ENCODE measurements at places on chromosomes 6 and 20. TPM values are rescaled to one million over a fixed set of nuclear protein-coding genes. Genes with fewer than 3 reads are reported as not detected.
A peak's percentile ranks its signal among the peaks of the same experiment; 100 is the strongest.

- peak; percentile 21 for DNase-seq
Measured at GRCh38 chr20:62916703-62917476, 9.4 kb downstream of the DIDO1 start.

- peak; percentile 78 for DNase-seq
Measured at GRCh38 chr20:58651946-58652605, 993 bp downstream of the STX16 start.

DNA sequence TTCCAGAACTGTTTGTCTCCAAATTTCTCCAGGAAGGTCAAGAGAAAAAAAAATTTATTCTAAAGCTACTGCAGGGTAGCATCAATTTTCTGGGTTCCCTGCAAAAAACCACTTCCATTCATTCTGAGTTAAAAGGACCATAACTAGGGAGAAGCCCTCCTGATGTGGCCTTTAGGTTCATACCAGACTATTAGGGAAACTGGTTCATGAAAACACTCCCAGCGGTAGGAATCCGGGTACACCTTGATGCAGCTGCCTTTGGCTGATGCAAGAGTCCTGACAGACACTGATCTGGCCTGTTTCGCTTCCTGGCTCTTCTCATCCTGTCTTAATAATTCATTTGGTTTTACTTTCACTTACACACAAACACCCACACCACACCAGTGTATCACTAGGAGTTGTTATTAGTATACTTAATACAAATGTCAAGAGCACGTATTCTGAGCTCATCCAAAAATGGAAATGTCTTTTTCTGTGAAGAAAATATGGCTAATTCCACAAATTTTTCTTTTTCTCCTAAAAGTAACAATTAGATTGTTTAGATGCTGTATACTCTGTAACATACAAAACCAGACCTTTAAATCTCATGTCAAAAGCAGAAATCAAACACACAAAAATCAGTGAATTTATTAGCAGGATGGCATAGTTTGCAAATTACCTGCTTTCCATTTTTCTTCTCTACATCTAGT is 38.4 kb upstream of the ARHGAP18 start:
- peak; percentile 93 for DNase-seq

DNA sequence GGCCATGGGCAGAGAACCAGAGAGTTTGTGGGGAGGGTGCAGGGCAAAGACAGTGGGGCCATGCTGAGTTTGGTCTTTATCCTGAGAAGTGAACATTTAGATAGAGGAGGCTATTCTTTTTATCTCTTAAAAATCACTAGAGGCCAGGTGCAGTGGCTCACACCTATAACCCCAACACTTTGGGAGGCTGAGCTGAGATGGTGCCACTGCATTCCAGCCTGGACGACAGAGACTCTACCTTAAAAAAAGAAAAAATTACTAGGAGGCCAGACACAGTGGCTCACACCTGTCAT is 8.7 kb downstream of the PXMP4 start:
- DNase-seq: no peak

DNA sequence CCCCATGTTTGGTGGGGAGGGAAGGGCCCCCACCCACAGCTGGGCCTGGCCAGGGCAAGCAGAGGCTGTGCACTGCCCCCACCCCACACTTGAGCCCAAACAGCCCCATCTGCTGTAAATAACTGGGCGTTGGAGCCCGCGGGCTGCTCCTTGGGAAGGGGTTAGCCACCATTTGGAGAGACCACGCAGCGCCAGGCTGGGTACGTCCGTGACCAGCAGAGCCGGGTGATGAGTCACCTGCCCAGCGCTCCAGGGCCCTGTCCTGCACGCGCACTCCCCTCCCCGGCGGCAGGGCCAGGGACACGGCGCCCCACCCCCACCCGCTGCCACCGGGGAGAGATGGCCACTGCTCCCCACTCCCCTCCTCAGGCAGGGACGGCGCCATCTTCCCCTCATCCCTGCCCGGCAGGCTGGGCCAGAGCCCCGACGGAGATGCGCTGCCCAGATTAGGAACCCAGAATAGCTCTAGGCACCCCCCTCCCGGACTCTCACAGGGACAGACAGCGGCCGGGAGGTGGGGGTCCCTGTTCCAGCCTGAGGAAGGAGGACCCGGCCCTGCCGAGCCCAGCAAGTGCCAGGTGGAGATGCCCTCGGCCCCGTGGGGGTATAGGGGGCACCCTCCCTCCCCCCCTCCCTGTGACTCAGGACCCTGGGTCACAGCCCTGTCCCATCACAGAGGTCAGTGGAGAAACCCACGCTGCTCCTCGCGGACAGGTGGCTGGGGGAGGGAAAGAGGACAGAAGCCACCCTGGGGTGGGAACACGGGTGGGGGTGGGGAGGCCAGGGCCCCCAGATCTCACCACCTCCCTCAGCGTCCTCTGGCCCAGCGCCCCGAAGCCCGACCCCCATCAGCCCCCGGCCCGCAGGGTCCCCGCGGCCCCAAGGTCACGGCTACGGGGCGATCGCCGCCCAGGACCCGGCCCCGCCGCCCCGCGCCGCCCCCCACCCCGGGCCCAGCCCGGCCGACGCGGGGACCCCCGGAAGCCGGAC is 642 bp downstream of the EEF1A2 start:
- peak; percentile 42 for DNase-seq

Gene DEFB119
- total RNA-seq: not detected

- DNase-seq: peak; percentile 16
Measured at GRCh38 chr6:124964764-124965105, 2.5 kb downstream of the RNF217 start.

- no peak for DNase-seq
Measured at GRCh38 chr20:9059931-9060330, 9.0 kb upstream of the PLCB4 start.

Gene GCLC
- 108 TPM for total RNA-seq

Gene CPXM1
- not detected for total RNA-seq

DNA sequence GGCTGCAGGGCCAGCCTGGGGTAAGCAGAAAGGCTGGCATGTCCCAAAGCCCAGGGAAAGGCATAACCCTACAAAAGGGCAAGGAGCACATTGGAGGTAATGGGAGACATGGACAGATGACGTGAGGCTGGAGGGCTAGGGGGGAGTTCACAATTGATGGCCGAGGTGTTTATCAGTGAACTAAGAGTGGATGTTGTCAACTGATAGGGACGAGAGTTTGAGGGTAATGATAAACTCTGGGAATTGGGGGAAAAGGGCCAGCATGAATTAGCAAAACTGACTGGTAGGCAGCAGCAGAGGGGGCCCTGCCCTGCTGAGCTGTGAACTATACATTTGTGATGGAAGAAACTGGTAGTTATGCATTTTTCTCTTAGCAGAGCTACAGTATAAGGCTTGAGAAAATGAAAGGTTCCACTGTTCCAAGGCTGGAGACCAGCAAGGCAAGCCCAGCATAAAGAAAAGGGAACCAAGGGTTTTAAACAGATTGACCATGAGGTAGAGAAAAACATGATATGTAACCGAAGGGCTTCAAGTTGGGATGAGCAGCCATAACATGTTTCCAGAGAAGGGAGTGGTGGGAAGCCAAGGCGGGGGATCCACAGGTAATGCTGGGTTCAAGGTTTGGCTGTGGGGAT is 98.1 kb upstream of the MLN start:
- DNase-seq: no peak

DNA sequence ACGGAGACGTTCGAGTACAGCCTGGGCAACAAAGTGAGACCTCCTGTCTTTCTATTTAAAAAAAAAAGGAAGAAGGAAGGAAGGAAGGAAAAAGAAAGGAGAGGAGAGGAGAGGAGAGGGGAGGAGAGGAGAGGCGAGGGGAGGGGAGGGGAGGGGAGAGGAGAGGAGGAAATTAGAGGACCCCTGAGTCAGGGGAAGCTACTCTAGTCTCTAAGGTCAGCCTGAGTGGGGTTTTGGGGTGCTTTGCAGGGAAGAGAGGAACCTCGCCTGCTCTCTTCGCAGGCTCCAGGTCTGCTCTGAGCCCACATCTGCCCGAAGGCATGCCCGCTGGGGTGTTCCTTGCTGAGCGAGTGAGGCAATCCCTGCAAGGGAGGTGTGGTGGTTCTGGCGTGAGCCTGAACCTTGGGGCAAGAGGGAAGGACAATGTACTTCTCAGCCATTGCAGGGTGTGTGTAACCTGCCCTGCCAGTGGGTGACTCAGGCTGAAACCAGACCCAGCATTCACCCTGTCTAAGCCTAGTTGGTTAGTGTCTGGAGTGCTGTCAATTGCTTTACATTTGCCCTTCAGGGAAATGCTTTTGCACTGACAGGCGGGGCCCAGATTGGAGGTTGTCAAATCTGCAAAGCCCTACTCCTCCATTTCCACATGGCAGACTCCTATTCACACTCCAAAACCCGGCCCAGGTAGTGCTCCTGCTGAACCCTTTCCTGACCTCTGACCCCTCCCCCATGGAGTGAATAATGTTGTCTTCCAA is 15.3 kb upstream of the MMP9 start:
- DNase-seq: peak; percentile 97

GRCh38 chr6:87716928-87717614 is 15.0 kb upstream of the AKIRIN2 start:
- DNase-seq: no peak

Gene RPP40
- total RNA-seq: 34.8 TPM

GRCh38 chr20:58349570-58349969 is 39.5 kb upstream of the VAPB start:
- DNase-seq: peak; percentile 75

Gene WFDC5
- not detected for total RNA-seq

- no peak for DNase-seq
Measured at GRCh38 chr6:142624978-142625715, 319.8 kb downstream of the HIVEP2 start.

DNA sequence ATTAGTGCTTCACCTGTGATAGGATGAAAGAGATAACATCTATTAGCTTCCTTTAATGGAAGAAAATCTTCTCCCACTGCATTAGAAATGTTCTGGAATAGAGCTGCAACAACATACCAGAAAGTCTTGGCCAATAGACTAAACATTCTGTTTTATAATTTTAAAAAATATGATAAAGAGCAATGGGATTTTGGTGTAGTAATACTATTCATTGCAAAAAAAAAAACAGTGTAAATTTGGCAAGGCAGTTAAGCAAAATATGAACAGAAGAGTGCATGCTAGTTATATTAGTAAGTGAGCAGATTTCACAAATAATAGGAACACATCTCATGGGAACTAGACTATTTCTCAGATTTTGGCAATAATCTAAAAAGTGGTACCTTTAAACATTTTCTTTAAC is 43.3 kb downstream of the SOX4 start:
- no peak for DNase-seq

GRCh38 chr6:19153981-19154295 is 683.2 kb upstream of the ID4 start:
- DNase-seq: no peak

GRCh38 chr6:75213732-75214131 is 7.9 kb upstream of the COL12A1 start:
- no peak for DNase-seq

DNA sequence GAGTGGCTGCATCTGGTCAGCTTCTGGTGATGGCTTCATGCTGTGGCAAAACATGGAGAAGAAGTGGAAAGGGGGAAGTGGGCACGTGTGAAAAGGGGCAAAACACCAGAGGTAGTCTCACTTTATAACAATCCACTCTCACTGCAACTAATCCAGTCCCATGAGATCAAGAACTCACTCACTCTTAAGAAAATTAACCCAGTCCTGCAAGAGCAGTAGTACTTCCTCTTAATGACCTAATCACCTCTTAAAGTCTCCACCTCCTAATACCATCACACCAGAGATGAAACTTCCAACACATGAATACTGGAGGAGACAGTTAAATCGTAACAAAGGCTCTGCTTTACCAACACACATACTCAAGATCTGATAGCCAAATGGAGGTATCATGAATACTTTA is 152.6 kb downstream of the THEMIS start:
- DNase-seq: no peak

Gene SRSF6
- total RNA-seq: 193 TPM

DNA sequence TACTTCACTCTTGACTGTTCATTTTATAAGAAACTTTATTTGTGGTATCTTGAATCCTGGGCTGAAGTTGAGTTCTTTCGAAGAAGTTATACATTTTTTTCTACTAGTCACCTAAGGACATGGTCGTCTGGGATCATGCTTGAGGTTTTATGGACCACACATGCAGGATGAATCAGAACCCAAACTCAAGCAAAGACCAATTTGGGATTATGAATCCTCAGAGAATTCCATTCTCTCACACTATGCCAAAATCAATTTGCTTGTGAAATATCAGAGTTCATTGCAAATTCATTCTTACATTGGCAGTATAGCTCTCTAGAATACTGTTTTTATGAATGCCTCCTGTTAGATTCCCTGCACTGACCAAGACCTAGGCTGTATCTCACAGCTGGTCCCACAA is 114.3 kb upstream of the HDAC2 start:
- DNase-seq: no peak

Gene ZSWIM3
- total RNA-seq: 2.4 TPM

- DNase-seq: no peak
Measured at GRCh38 chr6:126803769-126804168, 314.7 kb upstream of the RSPO3 start.

- DNase-seq: no peak
Measured at GRCh38 chr20:35893942-35894341, 60.4 kb downstream of the SCAND1 start.

Gene NCOA7
- total RNA-seq: 52.3 TPM

GRCh38 chr20:60250251-60250650 is 292.0 kb downstream of the CDH26 start:
- DNase-seq: no peak

GRCh38 chr20:36060676-36061075 is 92.3 kb downstream of the CNBD2 start:
- no peak for DNase-seq

DNA sequence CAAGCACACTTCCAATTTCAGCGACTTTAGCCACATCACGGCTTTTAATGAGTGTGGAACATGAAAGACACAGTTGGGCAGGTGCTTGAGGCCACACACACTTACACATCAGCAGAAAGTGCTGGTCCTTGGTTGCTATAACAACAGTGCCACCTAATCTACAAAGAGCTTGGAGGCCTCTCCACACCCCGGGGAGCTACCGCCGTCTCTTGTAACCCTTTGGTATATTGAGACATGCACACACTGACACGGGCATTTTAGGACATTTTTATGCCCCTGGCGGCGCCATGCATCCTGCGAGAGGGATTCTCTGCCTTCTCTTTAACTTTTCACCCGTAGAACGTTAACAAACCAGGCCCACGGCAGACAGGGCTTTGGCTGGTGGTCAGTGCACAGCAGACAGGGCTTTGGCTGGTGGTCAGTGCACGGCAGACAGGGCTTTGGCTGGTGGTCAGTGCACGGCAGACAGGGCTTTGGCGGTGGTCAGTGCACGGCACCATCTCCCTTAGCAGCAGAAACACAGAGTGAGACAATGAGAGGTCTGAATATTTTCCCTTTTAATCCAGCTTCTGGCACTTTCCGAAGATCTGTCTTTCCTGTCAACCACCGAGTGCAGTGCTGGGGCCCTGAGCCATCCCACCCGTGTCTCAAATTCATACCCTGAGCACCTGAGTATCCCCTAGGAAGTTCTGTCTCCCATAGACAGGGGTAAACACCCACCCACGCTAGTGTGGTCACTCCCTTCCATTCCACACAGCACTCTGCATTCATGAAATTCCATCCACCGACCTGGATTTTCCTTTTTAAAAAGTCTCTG is 116.6 kb upstream of the RPS6KA2 start:
- DNase-seq: no peak

GRCh38 chr20:15895126-15895525 is 678.1 kb downstream of the KIF16B start:
- no peak for DNase-seq

Gene OPRM1
- total RNA-seq: not detected

Gene COL12A1
- total RNA-seq: 110 TPM

GRCh38 chr6:31652925-31653724 is 664 bp upstream of the BAG6 start:
- no peak for DNase-seq
